ENCODE measurements at places on chromosomes 7 and 10. TPM values are rescaled to one million over a fixed set of nuclear protein-coding genes. Genes with fewer than 3 reads are reported as not detected.

Gene PTN
- not detected for total RNA-seq

Gene UTF1
- total RNA-seq: not detected

Gene GNGT1
- total RNA-seq: not detected

Gene OR2A42
- total RNA-seq: 0.04 TPM

Gene COL26A1
- total RNA-seq: not detected

Gene TMEM236
- total RNA-seq: not detected

Gene SIRT1
- total RNA-seq: 25.8 TPM
